Kasumi-1 (cell line): ENCODE measurements at places on chromosomes 2 and 18.

DNA sequence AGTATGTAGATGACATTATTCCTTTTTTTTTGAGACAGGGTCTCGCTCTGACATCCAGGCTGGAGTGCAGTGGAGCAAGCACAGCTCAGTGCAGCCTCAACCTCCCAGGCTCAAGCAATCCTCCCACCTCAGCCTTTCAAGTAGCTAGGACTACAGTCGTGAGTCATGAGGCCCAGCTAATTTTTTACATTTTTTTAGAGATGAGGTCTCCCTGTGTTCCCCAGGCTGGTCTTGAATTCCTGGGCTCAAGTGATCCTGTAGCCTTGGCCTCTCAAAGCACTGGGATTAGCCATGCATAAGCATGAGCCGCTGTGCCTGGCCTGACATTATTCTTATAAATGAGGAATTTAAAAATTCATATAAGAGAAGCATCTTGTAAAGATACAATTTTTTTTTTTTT, 86.9 kb downstream of the FAM117B start:
- no peak for DNase-seq

- no peak for DNase-seq
Measured at GRCh38 chr18:75215663-75216062, 5.1 kb downstream of the TSHZ1 start.

DNA sequence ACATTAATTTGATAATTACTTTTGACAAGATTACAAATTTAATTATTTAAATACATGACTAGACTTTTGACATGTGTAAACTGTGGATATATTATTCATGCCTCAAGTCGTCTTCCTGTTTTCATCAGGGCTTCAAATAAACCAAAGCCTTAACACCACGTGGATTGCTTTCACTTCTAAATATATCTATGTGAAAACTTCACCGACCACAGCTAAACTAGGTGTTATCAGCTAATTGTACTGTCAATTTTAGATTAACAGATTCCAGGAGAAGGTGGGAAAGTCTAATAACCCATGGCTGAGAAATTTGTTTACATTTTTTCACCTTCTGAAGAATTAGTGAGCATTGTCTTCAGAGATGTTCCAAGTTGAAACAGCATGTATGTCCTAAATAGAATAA, 494.7 kb upstream of the FAM98A start:
- no peak for DNase-seq

GRCh38 chr2:44999540-44999939, 9.7 kb downstream of the SIX2 start:
- DNase-seq = no peak
